Activated naive CD4-positive, alpha-beta T cell treated with anti-CD3 and anti-CD28 coated beads, Interleukin-2, amount 10 ng/mL, durations not matched to agents 5 hours and 36 hours (primary cell): ENCODE measurements at places on chromosomes 3 and 15. TPM values are rescaled to one million over a fixed set of nuclear protein-coding genes. Genes with fewer than 3 reads are reported as not detected.

NEIL1 gene
- 19.5 TPM for total RNA-seq

ADAMTS17 gene
- 11.4 TPM for total RNA-seq

SAMMSON gene
- not detected for total RNA-seq

MESP1 gene
- 1.4 TPM for total RNA-seq

POLQ gene
- total RNA-seq, result 19.7 TPM

PPP1R14D gene
- not detected for total RNA-seq

TRH gene
- total RNA-seq, result not detected

RLBP1 gene
- total RNA-seq, result not detected

ARRDC4 gene
- 0.43 TPM for total RNA-seq

PLSCR2 gene
- total RNA-seq, result not detected

NFKBIZ gene
- 67.9 TPM for total RNA-seq

FEZF2 gene
- total RNA-seq, result not detected

TIMP4 gene
- not detected for total RNA-seq

PEX5L gene
- not detected for total RNA-seq

XCR1 gene
- total RNA-seq, result not detected

SLC28A1 gene
- total RNA-seq, result not detected

CACNA1D gene
- 0.18 TPM for total RNA-seq

CPNE9 gene
- not detected for total RNA-seq
